ENCODE measurements at places on chromosomes 16 and 17.

- DNase-seq, result no peak
Measured at GRCh38 chr17:77006971-77007649, 133.7 kb upstream of the SEC14L1 start.

DNA sequence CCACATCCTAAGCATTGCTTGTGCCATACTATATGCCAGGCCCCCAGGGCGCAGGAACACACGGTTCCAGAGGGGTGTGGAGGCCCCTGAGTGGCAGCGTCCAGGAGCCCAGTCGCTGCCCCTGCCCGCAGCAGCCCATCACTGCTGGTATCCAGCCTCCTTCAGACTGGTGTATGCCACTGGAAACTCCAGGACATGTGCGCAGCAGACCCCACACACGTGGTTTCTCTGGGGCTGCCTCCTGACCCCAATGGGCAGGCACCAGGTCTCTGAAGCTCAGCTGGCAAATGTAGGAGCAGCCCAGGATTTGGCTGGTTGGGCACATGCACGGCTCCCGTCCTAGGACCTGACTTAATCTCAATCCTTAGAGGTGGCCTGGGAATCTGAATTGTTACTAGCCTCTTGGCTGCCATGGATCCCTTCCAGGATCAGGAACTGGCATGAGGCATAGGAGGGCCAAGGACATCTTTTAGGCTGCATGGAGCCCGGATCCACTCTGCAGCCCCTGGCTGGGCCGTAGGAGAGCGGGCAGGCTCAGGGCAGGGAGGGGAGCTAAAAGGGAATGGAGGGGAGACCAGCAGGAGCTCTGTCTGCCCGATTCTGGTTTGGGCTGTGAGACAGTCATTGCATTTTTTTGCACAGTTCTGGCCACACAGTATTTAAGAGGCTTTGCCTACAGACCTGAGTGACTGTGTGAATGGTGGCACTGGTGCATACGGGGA is 62.3 kb downstream of the RAI1 start:
- no peak for DNase-seq

GRCh38 chr17:19492141-19492540 is 41.5 kb upstream of the SLC47A1 start:
- no peak for DNase-seq

GRCh38 chr16:4325253-4325758 is 9.4 kb downstream of the GLIS2 start:
- no peak for DNase-seq

DNA sequence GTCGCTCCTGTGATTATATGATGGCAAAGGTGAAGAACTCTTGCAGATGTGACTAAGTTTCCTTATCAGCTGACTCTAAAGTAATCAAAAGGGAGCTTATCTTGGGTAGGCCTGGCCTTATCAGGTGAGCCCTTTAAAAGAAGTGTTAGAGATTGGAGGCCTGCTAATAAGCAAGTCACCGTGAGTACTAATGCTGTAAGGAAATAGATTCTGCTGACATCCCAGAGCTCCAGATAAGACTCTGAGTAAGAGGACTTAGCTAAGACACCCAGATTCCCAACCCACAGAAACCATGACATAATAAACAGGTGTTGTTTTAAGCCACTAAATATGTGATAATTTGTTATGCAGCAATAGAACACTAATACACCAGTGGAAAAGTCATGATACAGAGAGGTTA is 99.9 kb upstream of the FAM20A start:
- DNase-seq, result no peak

DNA sequence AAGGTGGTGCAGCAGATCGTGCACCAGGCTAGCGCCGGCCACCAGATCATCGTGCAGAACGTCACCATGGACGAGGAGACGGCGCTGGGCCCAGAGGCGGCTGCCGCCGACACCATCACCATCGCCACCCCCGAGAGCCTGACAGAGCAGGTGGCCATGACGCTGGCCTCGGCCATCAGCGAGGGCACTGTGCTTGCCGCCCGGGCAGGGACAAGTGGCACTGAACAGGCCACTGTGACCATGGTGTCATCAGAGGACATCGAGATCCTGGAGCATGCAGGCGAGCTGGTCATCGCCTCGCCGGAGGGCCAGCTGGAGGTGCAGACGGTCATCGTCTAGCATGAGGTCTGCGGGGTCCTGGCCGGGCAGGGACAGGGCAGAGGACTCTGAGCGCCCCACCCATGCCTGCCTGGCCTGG is 1.0 kb upstream of the DNASE1L2 start:
- DNase-seq, result no peak

DNA sequence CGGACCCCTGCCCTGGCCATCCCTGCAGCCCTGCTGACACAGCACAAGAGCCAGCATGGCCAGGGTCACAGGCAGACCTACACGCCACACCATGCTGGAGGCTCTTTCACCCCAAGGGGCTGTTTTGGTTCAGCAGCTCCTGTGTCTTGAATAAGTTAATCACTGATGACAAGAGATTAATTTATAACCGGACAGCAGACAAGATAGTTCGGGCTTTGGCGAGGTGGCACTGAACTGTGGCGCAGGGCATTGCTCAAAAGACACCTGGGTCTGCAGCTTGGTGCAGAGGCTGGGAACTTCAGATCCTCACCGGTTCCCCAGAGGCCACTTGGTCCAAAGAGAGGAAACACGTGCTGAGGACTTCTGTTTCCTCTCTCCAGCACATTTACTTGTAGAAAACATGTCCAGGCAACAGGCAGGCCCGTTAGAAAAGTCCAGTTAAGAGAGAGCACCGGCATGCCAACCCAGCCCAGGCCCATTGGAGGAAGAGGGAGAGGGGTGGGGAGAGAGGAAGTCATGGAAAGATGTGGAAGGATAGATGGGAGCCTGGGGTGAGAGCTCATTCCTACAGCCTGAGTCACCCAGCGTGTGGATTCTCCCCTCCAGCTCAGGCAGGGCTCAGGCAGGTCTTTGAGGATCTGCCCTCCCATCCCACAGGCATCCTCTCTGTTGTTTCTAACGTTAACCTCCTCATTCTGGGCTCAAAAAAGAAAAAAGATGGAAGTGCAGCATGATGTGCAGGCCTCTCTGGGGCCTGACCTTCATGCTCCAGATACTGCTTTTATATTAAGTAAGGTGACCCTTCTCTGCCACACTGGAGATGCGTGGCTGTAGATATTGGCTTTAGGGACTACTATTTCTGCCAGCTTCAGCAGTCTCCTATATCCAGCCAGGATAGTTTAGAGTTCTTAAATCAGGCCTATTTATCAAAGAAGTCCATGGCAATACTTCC is 80.0 kb upstream of the HNF1B start:
- DNase-seq, result no peak

GRCh38 chr16:1961651-1962067 is 2.3 kb downstream of the NDUFB10 start:
- no peak for DNase-seq

DNA sequence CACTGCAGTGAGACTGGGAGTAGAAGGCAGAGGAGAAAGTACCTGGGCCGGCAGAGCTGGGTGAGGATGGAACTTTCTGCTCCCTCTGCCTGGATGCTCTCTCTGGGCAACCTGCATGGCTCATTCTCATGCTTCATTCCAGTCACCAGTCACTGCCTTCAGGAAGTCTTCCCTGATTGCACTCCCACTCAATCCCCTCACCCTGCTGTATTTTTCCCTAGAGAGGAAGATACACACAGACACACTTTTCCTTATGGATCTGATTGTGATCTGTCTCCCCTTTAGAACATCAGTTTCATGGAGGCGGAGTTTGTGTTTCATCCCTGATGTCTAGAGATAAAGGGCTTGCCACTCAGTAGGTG is 44.9 kb downstream of the MEAK7 start:
- DNase-seq, result no peak

- DNase-seq, result no peak
Measured at GRCh38 chr16:74573622-74574021, 33.3 kb downstream of the GLG1 start.

DNA sequence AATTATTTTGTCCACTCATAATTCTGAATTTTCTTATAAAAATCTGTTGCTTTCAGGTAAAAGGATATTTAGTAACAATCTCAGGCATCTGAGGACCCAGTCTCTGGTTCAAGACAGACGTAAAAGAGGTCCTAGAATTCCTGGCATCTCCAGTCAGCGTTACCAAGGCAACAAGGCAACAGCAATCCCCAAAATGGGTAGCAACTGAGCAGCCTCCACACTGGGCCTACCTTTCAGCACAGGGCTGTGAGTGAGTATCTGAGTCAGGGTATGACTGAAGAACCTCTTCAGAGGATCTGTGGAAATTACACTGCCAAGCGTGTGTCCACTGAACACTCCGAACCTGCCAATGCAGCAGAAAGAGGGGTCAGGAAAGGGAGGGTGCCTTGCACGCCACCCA is 20.8 kb downstream of the FANCA start:
- no peak for DNase-seq
